ENCODE measurements at places on chromosomes 13 and 19.

- no peak for DNase-seq
Observed at GRCh38 chr19:47494729-47495128, 10.7 kb upstream of the KPTN start.

DNA sequence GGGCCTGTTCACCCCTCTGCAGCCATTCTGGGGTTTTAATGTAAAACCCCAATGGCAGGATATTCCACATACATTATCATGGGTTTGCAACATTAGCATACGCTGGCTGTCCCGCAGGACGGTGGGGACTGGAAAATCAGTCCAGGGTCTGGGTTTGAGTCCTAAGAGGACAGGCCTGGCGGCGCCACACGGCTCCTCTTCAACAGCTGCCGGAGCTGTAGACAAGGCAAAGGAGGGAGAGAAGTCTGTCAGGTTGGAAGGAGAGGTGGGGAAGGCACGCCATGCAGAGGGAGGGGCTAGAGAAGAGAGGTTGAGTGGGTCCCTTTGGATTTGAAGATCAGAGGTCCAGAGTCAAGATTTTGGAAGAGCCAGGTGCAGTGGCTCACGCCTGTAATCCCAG is 11.9 kb downstream of the NFKBID start:
- no peak for DNase-seq

DNA sequence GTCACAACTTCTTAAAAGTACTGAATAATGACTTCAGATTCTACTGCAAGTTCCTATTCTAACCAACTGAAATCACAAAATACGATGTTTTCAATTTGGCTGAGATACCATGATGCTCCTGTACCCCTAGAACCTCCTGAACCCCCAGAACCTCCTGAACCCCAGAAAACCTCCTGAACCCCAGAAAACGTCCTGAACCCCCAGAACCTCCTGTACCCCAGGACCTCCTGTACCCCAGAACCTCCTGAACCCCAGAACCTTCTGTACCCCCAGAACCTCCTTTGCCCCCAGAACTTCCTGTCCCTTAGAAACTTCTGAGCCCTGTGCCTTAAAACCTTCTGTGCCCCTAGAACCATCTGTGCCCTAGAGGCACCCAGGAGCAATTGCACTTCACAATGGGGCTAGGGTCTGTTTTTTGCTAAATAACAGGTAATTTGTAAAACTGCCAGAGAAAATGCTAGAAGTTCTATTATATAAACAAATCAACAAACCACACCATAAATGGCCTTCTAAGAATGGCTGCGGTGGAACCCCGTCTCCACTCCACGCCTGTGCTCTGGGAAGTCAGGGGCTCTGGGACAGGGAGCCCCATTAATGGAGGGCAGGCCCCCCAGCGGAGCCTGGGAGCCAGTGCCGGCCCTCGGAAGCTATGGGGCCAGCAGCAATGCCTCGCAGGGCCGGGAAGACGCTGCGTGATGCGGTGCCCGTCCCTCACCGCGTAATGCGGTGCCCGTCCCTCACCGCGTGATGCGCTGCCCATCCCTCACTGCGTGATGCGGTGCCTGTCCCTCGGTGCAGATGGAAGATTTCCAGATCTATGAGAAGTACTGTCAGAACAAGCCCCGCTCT is 21.3 kb upstream of the F7 start:
- no peak for DNase-seq

DNA sequence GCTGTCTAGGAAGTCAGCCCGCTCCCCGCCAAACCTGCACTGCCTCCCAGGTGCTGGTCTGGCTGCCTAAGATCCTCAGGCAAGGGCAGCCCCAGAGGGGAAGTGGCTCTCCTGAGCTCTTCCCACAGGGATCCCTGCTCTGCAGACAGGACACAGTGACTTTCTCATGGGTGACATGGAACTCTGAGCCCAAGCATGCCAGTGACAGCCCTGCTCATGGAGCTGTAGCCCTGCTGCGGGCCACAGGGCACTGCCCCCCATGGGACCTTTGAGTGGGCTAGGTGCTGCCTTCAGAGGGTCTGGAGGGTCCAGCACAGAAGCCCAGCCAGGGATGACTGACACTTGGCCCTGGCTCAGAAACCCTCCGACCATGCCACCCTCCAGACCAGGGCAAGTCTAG is 109.1 kb downstream of the TUBA3C start:
- DNase-seq: no peak

DNA sequence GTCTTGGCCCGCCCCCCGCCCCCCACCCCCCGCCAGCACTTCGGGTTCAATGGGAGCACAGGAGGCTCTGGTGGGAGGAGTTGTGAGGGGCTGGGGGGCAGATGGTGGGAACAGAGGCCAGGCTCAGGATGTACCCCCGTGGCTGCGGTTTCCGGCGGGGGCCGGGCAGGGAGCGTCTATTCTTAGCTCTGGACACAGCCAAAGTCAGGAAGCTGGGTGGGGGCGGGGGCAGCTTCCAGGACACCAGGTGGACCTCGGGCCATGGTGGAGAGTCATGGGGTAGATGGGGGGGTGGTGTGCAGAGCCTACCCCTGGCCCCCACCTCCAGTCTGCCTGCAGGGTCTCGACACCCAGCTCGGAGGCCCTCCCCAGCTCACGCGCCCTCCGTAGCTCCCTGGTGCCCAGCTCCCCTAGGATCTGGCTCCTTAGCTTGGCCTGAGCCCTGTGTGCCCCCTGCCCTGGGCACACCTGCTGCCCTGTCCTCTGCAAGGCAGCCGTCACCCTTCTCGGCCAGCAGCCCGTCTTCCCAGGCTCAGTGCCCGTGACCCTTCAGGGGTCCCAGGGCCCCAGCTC is 2.2 kb upstream of the TBXA2R start:
- DNase-seq: no peak

GRCh38 chr13:112859817-112860190 is 109.2 kb upstream of the MCF2L start:
- no peak for DNase-seq

DNA sequence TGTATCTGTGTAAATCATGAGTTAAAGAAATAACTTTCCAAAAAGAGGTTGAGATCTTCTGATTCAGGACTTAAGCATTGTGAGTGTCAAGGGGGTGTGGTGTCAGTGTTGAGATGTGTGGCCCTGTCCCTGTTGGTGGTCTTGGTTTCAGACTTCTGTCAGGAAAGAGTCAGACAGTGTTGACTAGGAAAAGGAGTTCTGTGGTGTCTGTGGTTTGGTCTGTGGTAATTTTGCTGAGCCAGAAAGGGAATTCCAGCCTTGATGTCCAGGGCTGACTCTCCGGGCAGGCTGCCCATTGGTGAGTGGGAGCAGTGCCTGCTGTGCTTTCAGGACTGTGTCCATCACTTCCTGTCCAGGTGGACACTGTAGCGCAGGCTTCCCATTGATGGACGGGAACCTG is 39.8 kb upstream of the IGFL4 start:
- DNase-seq: no peak

DNA sequence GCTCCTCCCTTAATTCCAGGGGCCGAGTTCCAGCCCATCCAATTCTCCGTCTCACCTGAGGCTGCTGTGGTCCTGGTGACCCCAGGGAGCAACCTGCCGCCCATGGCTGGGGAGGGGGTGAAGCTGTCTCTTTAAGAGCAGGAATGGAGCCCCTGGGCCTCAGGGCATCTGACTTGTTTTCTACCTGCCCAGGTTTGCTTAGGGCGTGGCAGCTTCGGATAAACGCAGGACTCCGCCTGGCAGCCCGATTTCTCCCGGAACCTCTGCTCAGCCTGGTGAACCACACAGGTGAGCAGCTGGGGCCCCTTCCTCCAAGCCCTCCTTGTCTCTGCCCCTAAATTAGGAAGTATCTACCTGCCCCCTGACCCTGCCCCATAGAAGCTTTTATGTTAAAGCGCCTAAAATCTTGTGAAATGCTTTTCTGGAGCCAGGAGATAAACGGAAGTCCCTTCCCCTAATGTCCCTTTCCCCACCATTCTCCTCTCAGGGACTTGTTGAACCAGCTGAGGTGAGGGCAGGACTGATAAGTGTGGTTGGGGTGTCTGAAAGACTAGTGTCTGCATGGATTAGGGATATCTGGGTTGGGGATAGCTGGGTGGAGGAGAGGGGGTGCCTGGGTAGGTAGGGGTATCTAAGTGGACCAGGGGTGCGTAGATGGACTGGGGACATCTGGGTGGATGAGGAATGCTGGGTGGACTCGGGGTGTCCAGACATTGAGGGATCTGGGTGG is 614 bp downstream of the FXYD3 start:
- DNase-seq: no peak

DNA sequence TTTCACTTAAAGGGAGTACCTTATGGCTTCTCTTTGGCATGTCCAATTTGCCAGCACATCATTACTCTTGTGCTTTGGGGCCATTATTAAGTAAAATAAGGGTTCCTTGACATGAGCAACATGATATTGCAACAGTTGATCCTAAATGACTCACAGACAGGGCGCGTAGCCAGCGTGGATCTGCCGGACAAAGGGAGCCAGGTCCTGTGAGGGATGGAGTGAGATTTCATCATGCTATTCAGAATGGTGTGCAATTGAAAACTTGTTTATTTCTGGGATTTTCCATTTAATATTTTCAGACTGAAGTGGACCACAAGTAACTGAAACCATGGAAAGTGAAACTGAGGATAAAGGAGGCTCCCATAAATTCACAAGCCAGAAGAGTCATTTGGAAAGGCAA is 48.6 kb upstream of the WASF3 start:
- DNase-seq: no peak

GRCh38 chr13:83937579-83937978 is 55.3 kb upstream of the SLITRK1 start:
- DNase-seq: no peak

Data from stimulated activated CD8-positive, alpha-beta memory T cell treated with anti-CD3 and anti-CD28 coated beads, Interleukin-2, amount 100 ng/mL, for 1 hour (primary cell).